ENCODE measurements at places on chromosomes 7 and 10.

DNA sequence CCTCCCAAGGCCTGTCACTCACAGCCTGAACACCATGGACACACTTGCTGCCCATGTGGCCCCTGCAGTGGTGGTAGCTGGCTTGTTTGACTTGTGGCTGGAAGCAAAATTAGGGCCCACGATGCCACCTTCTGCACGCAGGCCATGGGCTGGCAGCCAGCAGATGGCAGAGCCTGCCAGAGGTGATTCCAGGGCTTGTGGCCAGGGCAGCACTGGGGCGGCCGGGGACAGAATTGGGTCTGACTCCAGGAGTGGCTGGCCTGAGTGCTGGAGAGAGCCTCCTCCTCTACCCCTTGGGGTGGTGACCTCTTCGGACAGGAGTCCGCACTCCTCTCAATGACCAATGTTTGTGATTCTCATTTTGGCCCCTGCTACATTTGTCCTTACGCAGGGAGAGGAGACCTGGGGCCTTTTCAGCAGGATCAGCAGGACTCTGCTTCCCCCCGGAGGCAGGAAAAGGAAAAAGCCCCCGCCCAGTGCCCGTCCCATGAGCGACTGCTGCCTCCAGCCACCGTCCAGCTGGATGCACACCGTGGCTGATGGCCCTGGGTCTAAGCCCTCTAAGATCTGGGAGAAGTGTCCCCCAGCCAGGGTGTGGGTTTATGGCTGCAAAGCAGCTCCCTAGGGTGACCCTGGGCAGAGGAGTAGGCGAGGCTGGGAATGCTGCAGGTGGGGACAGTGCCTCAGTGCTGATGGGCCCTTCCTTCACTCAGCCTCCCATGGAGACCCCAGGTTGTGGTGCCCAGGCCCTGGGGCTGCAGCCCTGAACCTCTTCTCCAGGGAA lies 26.5 kb downstream of the DNAJB12 start:
- no peak for DNase-seq

DNA sequence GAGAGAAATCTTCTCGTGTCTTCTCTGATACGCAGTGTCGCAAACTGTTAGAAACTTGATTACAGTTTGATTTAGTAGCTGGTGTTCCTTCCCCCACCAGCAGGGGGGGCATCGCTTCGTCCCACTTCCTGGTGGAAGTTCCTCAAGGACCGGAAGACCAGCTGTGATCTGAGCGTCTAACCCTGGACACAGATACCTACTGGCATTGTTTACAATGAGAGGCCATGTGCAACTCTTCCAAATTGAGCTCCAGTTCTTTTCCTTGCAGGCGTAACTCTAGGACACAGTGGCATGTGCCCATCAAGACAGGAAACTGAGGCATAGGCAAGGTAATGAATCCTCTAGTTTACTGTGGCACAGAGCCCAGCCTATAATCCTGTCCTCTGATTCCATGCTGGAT lies 219.0 kb downstream of the CCDC3 start:
- no peak for DNase-seq

DNA sequence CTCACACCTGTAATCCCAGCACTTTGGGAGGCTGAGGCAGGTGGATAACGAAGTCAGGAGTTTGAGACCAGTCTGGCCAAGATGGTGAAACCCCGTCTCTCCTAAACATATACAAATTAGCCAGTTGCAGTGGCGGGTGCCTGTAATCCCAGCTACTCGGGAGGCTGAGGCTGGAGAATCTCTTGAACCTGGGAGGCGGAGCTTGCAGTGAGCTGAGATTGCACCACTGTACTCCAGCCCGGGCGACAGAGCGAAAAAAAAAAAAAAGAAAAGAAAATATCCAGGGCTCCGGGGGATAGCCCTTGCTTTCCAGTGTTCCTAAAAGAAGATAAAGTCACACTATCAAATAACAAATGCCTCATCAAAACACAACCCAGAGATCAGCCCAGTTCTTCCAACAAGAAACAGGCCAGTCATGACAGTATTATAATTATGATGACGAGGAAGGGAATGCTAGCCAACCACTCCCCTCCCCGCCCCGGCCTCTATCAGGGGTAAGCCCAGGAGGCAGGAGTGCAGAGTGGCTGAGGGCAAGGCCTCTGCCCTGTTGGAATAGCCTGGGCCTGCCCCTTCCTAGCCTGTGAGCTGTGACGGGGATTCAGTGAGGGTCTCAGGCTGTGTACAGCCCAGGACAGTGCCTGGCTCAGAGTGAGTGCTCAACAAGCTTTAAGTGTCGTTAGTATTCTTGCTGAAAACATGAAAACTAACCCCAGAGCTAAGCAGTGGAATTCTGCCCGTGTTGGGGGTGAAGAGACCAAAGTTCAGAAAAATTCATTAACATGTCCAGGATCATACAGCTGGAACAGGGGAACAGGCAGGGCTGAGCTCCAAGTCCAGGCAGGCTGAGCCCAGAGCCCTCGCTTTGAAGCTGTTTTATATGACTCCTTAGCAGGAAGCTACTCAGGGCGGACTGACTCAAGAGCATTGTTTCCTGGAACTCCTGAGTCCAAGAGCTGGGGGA lies 54.3 kb downstream of the FAM241B start:
- no peak for DNase-seq

GRCh38 chr10:46298477-46299285 lies 11.9 kb downstream of the ANTXRL start:
- DNase-seq, result no peak

GRCh38 chr10:126663328-126663727 lies 7.2 kb downstream of the C10orf90 start:
- DNase-seq, result no peak

GRCh38 chr10:62075414-62075813 lies 173.9 kb downstream of the ARID5B start:
- DNase-seq, result no peak

DNA sequence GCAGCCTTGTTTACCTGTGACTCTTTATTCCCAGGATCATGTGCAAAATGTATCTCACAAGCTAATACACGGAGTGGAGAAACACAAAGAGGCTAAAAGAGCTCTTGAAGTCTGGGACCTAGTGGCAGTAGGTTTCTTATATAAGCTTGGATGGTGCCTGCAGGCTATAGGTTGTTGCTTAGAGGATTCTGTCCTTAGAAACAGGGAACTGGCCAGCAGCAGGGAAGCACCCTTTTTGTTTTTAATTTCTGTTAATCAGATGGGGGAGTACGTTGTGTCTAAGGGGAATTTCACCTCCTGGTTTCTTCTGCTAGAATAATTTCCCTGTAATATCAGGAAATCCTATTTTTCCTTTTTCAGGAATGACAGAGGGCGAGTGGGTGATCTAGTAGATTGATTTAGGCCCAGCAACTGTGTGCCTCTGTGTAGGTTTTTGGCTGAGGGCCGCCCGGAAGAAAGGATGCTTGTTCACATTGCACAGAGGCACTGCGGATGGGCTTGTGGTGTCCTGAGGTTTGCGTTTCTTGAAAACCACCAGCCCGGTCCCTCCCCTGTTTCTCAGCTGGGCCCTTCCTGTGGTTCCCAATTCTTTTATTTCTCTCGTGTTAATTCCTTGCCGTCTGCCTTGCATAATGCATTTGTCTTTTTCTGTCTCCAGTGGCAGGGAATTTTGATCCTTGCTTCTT lies 158.0 kb downstream of the CAMK1D start:
- DNase-seq, result no peak

DNA sequence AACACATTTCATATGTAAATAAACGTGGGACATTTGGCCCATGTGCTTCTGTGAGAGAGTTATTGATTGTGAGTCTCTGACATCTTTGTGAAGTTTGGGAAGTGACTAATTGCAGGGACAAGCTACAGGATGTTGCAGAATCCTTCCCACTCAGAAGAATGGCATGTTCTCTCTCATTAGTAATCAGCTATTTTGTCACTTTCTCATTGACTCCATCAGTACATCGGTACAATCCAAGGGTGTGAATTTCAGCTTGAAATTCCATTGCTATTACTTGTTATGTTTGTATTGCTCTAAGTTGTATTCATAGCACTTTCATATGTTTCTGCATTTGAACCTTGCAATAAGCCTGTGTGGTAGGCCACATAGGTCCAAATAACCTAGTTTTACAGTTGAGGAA lies 100.0 kb upstream of the KCNMA1 start:
- DNase-seq, result no peak

DNA sequence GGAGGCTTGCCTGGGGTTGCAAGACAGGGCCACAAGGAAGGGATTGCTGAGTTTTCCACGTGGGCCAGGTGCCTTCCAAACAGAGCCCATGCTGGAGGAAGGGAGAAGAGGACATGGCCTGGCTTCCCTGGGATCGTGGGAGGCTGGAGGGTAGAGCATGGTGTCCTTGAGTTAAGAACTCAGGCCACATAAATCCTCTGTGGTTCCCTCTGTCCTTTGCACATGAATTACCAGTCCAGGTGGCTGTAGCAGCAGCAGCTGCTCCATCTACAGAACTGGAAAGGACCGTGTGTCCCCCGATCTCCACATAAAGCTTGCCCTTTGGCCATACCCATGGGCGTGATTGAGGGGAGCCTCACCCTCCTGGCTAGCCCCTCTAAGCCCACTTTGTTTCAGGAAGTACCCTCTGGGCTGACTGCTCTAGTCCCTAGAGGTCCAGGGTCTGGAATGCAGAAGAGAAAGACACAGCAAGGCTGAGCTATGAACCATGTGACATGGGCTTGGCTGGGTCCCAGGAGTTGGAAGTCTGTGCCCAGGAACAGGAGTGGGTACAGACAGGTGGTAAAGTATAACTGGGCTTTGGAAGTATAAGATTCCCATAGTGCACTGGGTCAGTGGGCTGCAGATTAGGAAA lies 84.9 kb downstream of the C10orf105 start:
- no peak for DNase-seq

DNA sequence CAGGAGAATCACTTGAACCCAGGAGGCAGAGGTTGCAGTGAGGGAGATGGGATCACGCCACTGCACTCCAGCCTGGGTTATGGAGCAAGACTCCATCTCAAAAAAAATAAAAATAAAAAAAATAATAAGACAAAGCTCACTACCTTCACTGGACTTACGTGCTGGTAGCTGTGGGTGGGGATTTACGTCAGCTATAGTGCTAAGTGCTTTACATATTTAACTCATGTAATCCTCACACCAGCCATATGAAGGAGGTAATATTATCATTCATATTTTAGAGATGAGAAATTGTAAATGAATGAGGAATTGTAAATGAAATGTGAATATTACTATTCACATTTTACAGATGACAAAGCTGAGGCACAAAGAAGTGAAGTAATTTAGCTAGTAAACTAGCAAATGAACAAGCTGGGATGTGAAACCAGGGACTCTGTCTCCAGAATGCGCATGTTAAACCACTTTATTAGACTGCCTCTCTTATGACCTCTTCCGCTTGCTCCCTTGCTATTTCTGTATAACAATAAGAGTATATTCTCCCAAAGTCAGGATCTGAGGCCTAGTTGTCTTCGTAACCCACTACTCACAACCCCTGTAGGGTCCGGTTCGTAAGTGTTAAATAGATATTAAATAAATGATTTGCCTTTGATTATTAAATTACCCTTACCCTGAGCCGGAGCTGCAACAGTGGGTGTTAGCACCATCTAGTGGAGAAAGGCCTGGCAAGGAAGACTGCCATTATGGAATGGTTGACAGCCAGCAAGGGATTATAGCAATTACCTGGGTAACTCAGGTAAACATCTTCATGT lies 70.2 kb downstream of the HTR7 start:
- no peak for DNase-seq

DNA sequence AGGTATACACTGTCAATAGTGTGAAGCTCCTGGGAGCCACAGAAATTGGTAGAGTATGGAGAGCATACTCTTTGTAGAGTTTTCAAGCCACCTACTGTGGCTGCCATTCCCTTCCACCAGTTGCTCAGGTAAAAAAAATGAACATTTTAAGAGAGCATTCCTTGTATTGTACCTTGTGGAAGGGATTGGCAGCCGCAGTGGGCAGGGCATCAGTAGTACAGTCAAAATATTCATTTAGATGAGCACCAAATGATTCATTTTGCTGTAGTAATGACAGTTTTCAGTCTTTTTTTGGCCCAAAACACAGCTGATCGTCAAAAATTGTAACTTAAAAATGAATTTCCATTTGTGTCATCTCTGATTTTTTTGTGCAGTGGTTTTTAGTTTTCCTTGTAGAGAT lies 304.9 kb downstream of the ATRNL1 start:
- no peak for DNase-seq

GRCh38 chr7:104967595-104967994 lies 46.4 kb upstream of the KMT2E start:
- DNase-seq, result no peak

DNA sequence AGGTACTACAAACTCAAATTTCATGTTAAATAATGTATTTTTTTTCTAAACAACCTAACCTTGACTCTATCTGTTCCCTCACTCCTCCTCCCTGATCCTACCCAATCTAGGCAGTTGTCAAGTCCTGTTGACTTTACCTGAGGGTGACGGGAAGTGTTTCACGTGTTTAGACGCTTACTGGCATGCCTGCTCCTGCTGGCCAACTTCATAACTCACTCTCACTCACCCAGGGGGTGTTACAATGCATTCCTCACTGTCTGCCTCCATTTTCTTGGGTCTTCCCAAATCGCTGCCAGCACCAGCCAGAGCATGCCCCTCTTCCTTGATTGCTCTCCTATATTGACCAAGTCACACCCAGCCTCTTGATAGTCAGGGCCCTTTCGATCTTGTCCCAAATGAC lies 28.3 kb downstream of the CRCP start:
- DNase-seq, result no peak
